ENCODE measurements at places on chromosomes 2 and 18.

DNA sequence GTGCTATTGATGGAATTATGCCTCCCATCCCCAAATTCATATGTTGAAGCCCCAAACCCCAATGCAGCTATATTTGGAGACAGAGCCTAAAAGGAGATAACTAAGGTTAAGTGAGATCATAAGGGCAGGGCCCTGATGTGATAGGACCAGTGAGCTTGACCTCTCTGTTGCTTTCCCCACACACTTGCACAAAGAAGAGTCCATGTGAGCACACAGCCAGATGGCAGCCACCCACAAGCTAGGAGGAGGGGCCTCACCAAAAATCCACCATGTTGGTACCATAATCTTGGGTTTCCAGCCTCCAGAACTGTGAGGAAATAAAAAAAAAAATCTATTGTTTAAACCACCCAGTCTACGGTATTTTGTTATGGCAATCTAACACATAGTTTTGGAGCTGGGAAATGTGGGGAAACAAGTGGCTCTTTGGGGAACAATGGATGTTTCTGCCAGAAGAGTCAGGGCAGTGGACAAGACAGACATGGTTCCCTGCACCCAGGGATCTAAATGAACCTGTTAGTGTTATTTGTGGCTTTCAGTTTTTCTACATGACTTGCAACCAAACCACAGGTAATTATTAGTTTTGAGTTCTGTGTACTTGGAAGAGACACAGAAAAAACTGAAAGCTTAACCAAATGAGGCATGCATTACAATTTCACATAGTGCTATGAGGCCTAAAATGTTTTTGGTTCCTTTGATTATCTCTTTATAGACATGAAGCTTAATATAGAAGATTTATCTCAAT, 259.1 kb downstream of the LTBP1 start:
- no peak for DNase-seq

DNA sequence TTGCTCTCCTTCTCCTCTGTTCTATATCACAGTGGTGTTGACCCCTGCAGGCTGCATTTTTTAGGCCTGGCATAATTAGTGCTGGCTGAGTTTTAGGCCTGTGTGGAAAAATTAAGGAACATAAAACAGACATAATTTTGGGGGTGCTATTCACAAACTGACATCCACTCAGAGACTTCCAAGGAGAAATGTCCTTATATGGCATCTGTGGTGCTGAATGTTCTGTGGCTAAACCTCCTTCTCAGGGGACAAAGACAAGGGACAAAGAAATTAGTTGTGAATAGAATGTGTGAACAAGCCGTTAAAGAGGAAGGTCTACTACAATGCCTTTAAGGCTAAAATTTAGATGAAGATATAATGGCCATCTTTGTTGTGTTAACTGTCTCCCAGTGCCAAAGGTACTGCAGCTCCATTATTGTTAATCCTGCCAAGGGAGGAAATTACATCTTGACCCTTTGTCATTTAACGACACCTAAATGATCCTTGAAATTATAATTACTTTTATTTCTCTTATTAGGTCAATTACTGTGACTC, 870.0 kb upstream of the CHAC2 start:
- no peak for DNase-seq

- DNase-seq: no peak
These were observed 213.2 kb downstream of the RBM43 start for GRCh38 chr2:151048331-151049054.

DNA sequence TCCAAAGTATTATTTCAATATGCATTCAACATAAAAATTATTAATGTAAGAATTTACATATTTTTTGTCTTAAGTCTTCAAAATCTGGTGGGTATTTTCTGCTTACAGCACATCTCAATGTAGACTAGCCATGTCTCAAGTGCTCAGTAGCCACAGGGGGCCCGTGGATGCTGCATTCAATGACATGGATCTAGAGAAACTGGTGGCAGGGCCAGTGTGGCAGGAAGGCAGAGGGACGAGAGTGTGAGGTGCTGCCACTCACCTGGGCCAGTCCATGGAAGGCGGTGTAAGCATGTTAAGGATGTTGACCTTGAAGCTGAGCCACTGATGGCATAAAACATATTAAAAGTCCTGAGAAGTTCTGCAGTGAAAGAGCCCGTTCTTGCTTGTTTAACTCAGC, 6.2 kb upstream of the LIPG start:
- DNase-seq: no peak

GRCh38 chr2:44342854-44343253, 18.4 kb downstream of the PREPL start:
- peak; percentile 26 for DNase-seq

GRCh38 chr18:10049747-10050146, 135.9 kb downstream of the VAPA start:
- no peak for DNase-seq

GRCh38 chr2:45134014-45134413, 124.8 kb upstream of the SIX2 start:
- DNase-seq: no peak

GRCh38 chr2:101357376-101357775, 29.9 kb downstream of the CREG2 start:
- DNase-seq: no peak

GRCh38 chr18:77160515-77160914, 27.9 kb upstream of the MBP start:
- no peak for DNase-seq

- no peak for DNase-seq
These were observed 19.9 kb downstream of the TRAPPC12 start for GRCh38 chr2:3399381-3399780.

DNA sequence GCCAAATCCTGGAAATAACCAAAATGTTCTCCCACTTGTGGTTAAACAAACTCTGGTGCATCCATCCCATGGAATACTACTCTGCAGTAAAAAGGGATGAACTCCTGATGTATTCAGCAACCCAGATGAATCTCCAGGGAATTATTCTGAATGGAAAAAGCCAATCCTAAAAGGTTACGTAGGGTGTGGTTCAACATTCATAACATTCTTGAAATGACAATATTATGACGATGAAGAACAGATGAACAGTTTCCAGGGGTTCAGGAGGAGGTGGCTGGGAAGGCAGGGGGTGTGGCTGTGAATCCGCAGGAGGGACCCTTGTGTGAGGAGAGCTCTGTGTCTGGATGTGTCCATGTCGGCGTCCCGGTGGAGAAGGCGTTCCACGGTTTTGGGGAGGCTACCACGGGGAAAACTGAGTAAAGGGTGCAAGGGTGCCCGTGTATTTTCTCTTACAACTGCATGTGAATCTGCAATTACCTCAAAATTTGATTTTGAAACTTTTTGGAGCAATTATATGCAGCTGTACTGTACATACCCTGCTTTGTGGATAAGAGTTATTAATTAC, 47.3 kb downstream of the KCNG2 start:
- no peak for DNase-seq

DNA sequence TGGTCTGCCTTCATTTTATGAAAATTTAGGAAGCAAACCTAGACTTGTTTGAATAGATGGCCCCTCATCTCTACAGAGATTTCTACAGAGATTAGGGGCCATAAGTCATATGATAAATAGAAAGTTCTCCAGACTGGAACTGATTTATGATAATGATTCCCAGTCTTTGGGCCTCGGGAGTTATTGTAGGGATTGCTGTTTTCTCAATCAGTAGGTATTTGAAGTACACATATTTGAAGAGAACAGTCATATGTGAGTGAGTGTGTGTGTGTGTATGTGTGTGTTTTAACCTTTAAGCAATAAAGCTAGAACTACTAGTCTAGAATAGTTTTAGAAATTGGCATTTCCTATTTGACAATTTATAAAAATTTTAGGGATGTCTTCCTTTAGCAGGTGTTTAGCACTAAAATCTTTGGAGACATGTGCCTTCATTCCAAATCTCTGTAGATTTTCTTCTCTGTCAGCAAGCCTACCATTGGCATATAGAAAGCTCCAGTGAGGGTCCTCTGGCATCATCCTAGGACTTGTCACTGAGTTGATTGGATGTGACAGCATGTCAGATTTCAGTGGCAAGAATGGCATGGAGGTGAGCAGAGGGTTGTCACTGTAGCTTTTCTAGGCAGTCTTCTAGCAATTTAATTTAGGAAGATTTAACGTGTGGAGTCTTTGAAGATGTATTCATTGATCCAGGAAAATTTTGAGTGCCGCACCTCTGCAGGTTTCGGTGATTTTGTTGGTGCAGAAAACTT, 71.2 kb downstream of the MYO1B start:
- no peak for DNase-seq

DNA sequence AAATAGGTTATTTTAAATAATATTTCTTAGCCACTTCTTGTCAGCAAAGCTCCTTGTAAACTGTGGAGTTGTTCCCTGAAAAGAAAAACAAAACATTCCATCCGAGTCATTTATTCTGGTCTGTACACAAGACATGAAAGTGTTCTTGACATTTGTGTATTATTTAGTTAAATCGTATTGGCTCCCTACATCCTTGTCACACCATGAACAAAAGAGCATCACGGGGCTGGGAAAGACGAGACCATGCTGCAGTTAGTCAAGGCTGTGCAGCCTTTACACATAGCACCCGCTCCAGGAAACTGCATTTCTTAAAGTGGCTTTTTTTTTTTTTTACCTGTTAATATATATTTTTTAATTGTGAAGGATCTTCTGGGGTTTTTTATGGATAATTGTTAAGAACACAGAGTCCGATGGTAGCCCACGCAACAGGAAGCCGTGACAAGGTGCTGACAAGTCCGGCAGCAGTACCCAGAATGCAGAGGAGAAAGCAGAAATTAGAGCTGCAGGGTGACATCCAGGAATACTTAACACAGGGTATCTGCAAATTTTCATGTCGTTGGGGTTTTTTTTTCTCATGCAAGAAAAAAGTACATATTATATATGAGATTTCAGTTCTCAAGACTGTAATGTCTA, 588.4 kb downstream of the ARHGAP15 start:
- peak; percentile 45 for DNase-seq

DNA sequence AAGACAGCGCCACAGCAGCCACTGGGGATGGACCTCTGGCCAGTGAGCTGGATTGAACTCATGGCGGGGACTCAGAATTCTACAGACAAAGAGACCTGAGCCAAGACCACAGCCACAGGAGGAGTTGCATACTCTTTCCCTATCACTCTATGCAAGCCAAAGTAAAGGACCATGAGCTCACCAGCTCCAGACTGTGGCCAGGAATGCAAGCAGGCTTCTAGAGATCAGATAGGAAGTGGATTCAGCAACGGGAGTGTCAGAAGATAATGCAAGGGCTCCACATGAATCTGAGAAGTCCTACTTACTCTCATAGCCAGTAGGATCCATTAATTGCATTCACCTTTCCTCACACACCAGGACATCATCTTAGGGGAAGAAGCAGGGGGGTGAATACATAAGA, 415.4 kb upstream of the POU3F3 start:
- DNase-seq: no peak

- DNase-seq: peak; percentile 77
These were observed 27.7 kb upstream of the MAPRE3 start for GRCh38 chr2:26942543-26943295.

DNA sequence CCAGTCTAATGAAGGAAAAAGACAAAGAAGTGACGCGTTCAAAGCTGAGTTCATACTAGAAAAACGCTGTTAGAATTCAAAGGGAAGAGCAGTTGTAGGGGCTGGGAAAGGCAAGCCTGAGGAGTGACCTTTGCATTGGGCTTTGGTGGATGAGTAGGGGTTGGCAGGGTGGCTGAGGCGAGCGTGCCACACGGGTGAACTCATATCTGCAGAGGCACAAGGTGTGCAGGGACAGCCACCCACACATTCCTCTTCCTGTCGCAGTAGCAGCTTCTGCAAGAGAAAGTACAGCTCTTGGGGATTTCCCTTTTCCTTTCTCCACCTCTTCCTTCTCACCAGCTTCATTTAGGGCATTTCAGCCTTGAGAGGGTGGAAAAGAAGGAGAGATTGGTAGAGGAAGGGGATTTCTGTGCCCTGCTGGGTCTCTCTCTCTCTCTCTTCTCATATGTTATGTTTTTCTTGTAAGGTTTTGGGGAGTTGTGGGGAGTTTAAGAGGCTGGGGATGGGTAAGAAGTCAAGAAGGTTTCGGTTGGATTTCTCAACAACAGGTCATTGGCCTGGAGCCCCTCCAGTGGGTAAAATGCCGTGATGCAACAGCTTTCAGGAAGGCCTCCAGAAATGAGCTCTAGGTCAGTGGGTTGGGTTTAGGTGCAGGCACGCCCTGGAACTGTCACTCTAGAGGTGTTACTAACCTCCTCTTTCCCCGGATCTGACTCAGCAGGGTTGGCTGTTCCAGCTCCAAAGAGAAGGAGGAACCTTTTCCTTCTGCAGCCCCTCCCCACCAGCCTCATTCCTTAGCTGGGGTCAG, 40.1 kb downstream of the ODC1 start:
- DNase-seq: no peak

DNA sequence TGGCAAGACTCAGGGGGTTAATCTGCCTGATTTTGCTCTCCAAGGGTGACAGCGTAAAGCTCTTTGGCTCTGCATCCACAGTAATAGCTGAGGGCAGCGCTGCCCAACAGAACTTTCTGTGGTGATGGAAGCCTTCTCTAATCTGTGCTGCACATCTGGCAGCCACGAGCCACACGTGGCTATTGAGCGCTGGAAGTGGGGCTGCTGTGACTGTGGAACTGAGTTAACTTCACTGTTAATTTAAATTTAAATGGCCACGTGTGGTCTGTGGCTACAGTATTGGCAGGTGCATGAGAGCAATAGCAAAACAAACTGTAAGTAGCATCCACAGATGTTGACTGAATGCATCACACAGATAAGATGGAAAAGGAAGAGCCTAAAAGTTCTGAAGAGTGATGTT, 47.3 kb upstream of the TMEM200C start:
- no peak for DNase-seq

- peak; percentile 74 for DNase-seq
These were observed 466.9 kb upstream of the HNRNPA3 start for GRCh38 chr2:176745543-176746200.

GRCh38 chr18:30705943-30706342, 336.6 kb downstream of the DSC3 start:
- DNase-seq: no peak

GRCh38 chr2:160352500-160352899, 141.1 kb downstream of the RBMS1 start:
- no peak for DNase-seq

DNA sequence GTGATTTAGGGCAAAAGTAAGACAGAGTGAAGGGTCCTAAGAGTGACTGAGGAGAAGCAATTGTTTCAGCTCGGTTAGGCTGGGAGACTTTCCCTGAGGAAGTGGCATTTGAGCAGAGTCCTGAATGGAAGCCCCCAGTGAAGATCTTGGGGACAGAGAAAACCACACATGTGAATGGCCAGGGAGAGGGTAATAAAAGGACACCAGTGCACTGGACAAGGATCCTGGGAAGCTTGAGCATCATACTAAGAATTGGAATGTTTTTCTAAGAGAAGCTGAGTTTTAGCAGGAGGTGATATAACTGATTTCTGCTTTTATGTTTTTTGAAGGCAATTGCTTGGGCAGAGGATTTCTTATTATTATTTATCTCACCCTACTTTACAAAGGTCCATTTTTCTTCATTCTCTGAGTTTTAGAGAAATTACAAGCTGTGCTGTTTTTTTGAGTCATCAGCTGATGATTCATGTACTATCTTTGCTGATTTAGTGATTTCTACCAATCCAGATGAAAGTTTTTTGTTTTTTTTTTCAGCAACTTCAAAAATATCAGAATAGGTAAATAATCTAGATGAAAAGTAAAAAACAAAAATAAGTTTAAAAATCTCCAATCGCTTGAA, 43.5 kb downstream of the MFSD6 start:
- DNase-seq: no peak

GRCh38 chr2:158599609-158600008, 142.9 kb downstream of the PKP4 start:
- DNase-seq: no peak

- DNase-seq: peak; percentile 57
These were observed 146.6 kb downstream of the ZNF516 start for GRCh38 chr18:76348267-76349066.

GRCh38 chr2:210252699-210253606, 27.7 kb upstream of the ACADL start:
- no peak for DNase-seq

- no peak for DNase-seq
These were observed 24.0 kb downstream of the SDC1 start for GRCh38 chr2:20200697-20201555.

Data from kidney (tissue), 22 donors.